NCI-H187 treated with DMSO at 0.1 percent for 48 hours (cell line): ENCODE measurements at places on chromosomes 3 and 15.

DNA sequence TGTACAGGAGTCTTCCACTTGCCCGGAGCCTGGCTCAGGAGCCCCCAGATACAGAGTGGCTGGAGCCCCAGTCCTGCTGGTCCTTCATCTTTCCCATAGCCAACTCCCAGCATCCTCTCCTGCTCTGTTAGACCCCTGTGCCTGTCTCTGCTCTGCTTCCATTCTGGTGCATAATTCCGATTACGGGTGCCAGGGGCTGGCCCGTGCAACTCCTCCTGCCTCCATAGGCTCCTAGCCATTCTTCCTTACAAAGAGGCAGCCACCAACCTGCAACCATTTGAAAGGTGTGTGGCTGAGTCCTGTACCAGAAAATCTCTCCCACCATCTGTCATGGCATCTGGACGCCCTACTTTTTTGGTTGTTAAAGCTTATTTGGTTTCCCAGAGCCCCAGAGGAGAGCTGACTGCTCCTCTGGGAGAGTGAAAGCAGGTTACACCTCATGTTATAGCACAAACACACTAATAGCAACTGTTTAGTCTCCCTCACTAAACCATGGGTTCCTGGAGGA is 5.2 kb upstream of the RAD18 start:
- no peak for DNase-seq

DNA sequence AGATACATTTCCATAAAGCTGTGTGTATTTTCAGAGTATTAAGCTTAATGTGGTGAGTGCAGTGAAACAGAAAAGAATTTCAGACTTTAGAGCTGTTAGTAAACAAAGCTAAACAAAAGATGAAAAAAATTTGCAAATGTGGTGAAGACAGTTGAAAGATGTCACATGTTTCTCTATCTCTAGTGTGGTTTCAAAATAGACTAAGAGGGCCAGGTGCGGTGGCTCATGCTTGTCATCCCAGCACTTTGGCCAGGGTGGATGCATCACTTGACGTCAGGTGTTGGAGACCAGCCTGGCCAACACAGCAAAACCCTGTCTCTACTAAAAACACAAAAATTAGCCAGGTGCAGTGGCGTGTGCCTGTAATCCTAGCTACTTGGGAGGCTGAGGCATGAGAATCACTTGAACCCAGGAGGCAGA is 466.0 kb upstream of the NR2F2 start:
- DNase-seq: no peak

DNA sequence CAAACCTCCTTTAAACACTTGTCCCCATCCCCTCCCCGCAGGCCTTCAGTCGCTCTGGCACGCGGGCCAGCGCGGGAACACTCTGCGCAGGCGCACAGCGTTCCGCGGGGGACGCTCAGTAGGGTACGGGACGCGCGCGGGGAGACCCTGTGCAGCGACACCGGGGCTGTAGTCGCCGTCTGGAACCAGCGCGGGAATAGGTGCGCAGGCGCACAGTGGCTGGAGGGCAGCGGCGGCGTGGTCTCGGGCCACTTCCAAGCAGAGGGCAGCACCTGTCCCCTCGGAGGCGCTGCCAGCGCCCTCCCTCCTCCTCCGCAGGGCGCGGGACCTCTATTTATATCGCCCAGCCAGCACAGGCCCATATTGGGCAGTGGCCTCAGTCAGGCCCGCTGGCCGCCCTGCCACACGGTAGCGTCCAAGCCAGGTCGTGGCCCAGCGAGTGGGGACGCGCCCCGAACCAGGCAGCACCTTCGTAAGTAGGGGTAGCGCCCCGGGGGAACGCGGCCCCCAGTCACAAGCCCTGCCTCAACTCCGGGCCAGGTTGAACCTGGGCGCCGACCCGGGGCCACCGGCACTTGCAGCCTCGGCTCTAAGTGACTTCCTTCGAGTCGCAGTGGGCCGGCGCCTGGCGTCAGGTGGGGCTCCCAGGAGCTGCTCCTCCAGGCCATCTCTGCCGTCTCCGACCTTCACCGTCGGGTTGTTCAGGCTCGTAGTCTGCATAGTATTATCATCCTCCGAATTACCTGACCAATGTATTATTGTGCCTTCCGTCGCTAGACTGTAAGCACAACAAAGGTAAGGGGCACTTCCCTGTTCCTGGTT is at the start of gene KBTBD12:
TSS of gene KBTBD12 (plus strand) at position 118 of the 822 bp plus-strand sequence. CDS start 7,830 bp downstream, outside the sequence.
- no peak for DNase-seq

DNA sequence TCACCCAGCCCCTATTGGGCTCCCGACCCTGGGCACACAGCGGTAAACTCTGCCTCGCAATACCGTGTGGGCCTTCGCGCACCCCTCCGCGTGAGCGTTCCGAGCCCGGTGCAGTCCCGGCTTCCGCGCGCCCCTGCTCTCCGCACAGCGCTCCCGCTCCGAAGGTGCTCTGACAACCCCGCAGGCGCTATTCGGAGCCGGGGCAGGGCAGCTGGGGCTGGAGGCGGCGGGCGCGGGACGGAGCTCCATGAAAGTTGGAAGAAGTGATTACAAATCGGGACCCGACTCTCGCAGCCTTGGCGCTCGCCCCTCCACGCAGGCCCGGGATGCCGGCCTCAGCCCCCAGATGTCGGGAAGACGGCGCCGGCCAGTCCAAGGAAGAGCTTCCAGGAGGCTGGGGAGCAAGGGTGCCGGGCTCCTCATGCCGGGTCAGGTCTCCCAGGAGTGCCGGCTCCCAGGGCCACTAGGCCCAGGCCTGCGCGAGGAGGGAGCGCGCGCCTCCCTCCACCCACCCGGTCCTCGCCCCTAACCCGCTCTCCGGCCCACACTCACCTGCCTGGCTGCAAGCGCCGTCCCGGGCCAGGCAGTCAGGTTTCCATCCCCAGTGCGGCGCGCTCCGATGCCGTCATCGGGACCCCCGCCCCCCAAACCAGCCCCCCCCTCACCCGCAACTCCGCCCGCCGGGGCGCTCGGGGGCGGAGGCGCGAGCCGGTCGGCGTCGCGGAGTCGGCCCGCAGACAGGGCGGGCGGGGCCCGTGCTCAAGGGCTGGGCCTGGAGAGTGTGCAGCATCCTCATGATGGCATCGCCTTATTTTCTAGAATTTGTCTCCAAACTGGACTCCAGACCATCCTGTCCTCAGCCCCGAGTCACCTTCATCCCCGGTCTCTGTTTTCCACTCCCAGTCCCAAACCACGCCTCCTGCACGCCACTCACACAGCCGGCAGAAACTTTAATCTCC is at the start of gene KIF7:
TSS of gene KIF7 (minus strand) at position 621 of the 959 bp plus-strand sequence. CDS start 2,537 bp downstream, outside the sequence.
- no peak for DNase-seq

DNA sequence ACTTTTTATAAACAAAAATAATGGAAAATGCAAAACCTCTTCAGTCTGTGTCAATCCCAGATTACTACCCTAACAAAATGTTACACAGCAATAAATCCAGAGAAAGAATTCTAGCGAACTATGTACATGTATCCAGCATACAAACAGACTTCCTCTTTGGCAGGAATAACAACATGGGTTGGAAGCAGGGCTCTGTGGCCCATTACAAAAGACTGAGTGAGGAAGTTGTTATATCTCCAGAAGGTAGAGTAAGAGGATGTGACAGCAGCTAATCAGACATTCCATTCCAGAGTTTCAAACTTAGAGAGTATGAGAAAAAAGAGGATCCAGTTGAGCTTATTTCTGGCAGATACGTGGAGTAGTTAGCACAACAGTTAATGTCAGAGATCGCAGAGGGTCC is 294.0 kb upstream of the PLSCR5 start:
- no peak for DNase-seq

- DNase-seq: no peak
Measured at GRCh38 chr3:64223791-64224745, 1.2 kb downstream of the PRICKLE2 start.

DNA sequence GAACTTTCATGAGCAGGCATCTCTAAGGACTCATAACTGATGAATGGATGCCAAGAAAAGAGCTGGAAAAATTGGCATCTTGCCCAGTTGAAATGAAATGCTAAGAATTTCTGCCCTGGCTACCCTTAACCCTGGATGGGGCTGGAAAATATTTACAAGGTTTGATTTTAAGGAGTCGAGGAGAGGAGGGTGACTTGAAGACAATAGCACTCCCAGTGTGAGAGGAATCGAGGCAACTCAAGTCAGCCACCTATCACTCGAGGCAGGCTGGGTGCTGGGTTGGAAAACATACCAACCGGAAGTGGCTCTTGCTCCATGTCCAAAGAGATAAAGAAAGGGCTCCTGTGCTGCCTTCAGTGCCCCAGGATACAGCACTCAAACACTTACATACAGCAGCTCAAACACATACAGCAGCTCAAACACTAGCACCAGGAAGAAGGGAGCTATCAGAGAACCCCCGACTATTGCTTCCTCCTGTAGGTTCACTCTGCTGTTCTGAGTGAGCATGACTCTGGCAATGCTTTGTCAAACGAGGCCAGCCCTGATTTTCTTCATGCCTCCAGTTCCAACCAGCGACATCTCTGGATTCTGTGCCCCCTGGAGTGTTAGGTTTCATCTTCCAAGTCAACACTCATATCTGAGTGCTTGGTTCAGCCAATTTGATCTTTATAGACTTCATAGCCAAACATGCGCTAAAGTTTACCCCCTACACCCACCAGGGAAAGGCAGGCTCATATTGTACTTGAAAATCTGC is 4.9 kb downstream of the PRICKLE2 start:
- no peak for DNase-seq

DNA sequence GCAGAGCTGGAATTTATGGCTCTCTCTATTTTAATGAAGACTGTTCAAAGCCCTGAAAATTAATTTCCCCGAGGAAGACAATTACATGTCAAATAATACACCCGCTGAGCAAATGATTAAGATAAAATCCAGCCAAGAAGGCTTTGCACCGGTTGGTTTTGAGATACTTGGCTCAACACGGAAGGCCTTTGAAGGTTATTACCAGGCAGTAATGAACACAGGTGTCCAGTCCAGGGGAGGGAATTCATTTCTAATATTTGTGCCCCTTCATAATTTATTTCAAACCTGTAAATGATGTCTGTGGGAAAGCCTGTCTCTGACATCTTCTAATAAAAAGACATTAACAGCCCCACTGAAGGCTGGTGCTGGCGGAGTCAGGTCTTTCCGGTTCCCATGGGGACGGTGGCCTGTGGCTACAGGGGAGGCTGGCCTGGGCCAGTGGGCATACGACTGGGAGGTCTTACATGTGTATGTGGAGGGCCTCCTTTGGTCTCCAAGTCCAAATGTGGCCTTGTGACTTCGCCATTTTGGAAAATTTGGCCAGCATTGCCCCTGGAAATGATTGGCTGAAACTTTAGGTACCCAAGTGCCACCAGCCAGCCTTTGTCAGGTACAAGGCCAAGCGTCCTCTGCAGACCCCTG is 49.9 kb upstream of the IQSEC1 start:
- DNase-seq: no peak

- no peak for DNase-seq
Measured at GRCh38 chr3:101351829-101352228, 31.5 kb upstream of the IMPG2 start.
